CD4-positive, alpha-beta T cell treated with Interleukin-4 for 1 hour (primary cell): ENCODE measurements at places on chromosomes 6 and 20.

- no peak for DNase-seq
These were observed 113.7 kb upstream of the BCLAF1 start for GRCh38 chr6:136403110-136403980.

- DNase-seq, result no peak
These were observed 2.7 kb downstream of the CST9L start for GRCh38 chr20:23565503-23566045.

- DNase-seq, result no peak
These were observed 65.7 kb upstream of the TNFRSF21 start for GRCh38 chr6:47375426-47375825.

- no peak for DNase-seq
These were observed 78.1 kb downstream of the CBFA2T2 start for GRCh38 chr20:33567949-33568348.

GRCh38 chr6:45931232-45931631 is 84.4 kb downstream of the CLIC5 start:
- no peak for DNase-seq

GRCh38 chr20:11454966-11455799 is 462.5 kb upstream of the BTBD3 start:
- no peak for DNase-seq

DNA sequence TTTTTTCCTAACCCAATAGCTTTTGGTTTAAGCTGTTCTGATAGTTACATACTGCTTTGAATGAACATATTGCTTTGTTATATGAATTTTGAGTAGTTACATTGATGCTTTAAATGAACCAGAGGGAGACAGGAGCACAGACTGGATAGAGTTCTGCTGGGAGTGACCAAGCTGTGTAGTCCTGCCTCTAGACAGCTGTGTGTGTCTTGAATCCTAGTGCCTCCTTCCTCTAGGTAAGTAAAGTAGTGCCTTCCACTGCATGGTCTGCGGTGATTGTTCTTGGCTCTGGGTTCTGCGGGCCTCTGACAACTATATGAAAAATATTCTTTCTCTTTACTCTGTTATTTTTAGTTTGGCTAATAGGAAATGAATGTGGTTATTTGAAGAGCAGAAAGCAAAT is 46.0 kb upstream of the ADGRG6 start:
- no peak for DNase-seq

DNA sequence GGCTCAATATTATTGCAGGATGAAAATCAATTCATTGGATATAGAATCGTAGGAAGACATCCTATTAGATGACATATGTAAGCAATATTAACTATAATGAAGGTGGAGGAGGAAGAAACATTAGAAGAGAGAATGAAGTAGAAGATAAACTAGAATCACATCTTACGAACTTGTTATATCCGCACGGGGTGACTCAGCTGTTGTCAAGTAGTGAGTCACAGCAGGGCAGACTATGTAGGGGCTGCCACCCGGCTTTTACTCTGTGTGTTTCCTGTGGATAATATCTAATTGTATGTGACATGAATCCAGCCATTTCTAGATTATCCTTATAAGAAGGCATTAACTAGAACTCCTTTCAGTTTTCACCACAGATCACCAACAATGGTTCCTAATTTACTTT is 520.2 kb downstream of the DOK5 start:
- DNase-seq, result no peak

DNA sequence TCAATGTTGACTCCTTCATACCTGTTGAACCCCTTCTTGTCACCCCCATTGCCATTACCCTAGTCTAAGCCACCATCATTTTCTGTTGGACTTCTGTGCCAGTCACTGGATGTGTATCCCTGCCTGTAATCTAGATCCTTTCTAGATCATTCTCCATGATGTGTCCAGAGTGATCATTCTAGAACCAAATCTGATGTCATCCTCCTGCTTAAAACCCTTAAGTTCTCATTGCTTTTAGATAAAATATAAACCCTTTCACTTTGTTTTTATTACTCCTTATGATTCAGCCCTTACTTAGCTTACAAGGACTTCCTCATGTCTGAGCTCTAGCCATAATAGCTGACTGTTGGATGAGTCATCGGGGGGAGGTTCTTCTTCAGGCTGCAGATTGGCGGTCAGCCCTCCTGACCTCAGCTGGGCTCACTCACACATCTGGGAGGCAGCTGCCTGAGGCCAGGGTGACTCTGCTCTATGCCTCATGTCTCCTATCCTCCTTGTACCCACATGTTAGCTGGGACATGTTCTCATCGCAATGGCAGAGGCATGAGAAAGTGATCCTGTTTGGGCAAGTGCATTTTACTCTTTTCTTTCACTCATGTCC is 287.6 kb downstream of the ESR1 start:
- peak; percentile 74 for DNase-seq

GRCh38 chr6:18405477-18406293 is 18.5 kb downstream of the RNF144B start:
- DNase-seq, result no peak

GRCh38 chr6:10138917-10139316 is 276.0 kb downstream of the TFAP2A start:
- no peak for DNase-seq

- DNase-seq, result no peak
These were observed 4.7 kb downstream of the CUL9 start for GRCh38 chr6:43186706-43187105.

GRCh38 chr6:164812706-164813105 is 496.7 kb downstream of the C6orf118 start:
- no peak for DNase-seq

- no peak for DNase-seq
These were observed 245 bp downstream of the SRC start for GRCh38 chr20:37346236-37346534.

GRCh38 chr6:143406673-143407072 is 43.8 kb downstream of the ADAT2 start:
- DNase-seq, result no peak

DNA sequence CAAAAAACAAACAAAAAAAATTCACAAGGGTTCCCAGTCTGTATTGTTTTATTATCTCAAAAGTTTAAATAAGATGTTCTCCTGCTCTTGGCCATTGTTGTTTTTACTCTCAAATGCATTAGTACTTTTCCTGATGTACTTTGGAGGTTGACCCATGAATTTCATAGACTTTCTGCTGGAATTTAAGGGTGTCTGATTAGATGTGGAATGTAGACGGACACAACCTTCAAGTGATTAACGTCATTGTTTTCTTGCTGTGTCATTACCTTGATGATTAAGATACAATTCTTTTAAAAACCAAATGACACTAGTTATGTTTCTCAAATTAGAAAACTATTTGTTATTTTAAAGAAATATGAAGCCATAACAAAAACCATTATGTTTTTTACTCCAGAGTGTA is 421.4 kb upstream of the RUNX2 start:
- no peak for DNase-seq

DNA sequence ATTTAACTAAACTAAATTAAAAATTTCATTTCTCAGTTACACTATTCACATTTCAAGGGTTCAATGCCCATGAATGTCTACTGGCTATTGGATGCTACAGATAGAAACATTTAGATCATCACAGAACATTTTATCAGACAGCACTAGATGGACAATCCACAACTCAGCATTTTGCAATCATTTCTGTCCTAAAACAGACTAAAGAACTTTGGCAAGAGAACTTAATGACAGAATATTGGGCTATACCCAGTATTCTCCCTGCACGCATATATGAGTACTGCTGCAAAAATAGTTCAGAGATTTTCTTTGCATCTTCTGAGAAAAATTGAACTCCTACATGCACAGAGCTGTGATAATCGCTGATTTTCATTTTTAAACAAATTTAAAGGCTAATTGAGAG is 36.1 kb upstream of the FBXO30 start:
- DNase-seq, result no peak

- DNase-seq, result no peak
These were observed 12.8 kb downstream of the TREM1 start for GRCh38 chr6:41273714-41274113.

GRCh38 chr20:1312904-1313235 is 16.1 kb downstream of the SDCBP2 start:
- DNase-seq, result no peak

GRCh38 chr6:138724015-138724414 is 49.6 kb upstream of the CCDC28A start:
- DNase-seq, result no peak

DNA sequence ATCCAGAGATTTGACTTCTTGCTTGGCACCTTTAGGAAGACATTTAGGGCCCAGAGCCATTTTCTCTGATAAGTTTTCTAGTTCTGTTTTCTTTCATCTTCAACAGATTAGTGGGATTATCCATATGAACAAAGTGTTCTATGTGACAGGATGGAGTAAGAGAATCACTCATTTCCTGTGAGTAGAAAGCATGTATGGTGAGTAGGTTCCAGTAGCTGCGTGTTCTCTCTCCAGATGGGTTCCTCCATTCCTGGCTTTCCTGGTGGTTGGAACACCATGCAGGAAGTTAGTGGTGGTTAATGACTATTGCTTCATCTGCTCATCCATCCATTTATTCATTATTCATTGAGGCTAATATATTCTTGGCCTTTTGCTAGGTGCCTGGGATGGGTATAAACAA is 54.0 kb downstream of the EFCAB8 start:
- DNase-seq, result no peak

DNA sequence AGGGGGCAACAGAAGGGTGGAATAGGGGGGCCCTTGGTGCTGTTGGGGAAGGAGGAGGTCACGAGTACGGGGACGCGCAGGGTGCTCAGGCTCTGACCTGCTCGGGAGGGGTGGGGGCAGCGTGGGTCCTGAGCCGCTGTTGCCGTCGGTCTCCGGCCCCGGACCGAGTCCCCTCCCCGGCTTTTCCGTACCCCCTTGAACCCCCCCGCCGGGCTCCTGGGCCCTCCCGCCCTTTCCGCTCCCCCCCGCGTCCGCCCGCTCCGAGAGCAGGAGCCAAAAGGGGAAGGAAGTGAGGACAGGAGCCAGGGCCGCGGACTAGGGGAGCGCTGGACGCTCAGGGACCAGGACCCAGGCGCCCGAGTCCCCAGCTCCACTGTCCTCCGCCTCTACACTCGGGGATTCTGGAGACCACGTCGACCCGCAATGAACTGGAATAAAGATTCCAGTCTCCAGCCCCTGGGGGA is at the start of gene RGL2:
Gene RGL2 (minus strand): TSS at position 170 of the 464 bp plus-strand sequence. CDS start 332 bp downstream, outside the sequence.
- DNase-seq, result peak; percentile 73

GRCh38 chr20:37991157-37991866 is 41.9 kb downstream of the TTI1 start:
- DNase-seq, result no peak

GRCh38 chr20:12036142-12036541 is 118.4 kb downstream of the BTBD3 start:
- DNase-seq, result no peak

- DNase-seq, result no peak
These were observed 3.2 kb upstream of the RNF146 start for GRCh38 chr6:127263481-127263880.

GRCh38 chr20:37502654-37503053 is 18.4 kb upstream of the NNAT start:
- no peak for DNase-seq

DNA sequence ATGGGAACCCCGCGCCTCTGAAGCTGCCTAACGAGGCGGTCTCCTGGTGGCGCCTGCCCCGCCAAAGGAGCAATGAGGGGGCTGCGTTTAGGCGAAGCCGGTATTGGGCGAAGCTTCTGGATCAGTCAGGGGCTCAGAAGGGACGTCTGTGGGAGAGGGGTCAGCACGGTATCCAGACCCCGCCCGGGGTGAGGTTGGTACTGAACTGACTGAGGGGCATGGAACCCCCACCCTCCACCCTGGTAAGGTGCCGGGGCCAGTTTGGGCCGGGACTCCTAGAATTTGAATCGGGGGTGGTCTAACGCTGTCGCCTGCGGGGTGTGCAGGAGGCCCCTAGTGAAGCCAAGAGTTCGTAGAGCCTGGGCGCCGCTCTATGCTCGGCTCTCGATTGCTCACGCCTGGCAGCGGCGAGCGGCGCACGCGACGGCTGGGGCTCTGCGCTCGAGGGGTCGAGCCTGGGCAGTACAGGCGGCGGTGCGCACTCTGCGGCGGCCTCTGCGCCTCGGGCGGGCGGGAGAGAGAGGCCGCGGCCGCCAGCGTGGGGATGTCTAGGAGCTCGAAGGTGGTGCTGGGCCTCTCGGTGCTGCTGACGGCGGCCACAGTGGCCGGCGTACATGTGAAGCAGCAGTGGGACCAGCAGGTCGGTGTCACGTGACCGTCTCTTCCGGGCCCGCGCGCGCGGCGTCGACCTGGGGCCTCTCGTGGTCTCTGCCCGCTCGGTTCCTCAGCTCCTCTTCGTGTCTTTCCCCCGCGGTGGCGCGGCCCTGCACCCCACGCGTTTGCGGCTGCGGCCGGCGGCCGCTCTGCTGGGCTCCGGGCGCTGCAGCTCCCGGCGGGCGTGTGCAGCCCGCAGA is at the start of the genes KAT14 and PET117:
Gene KAT14 (plus strand): TSS at position 452 of the 854 bp plus-strand sequence. CDS start 4,798 bp downstream, outside the sequence.
Gene PET117 (plus strand): TSS at position 452 of the 854 bp plus-strand sequence. CDS start 93 bp downstream, at position 545.
- peak; percentile 93 for DNase-seq

- DNase-seq, result no peak
These were observed 197.3 kb upstream of the SNX9 start for GRCh38 chr6:157625764-157626163.

GRCh38 chr20:17227219-17227575 is 357 bp downstream of the PCSK2 start:
- no peak for DNase-seq

GRCh38 chr20:6959900-6960312 is 192.4 kb downstream of the BMP2 start:
- DNase-seq, result no peak
